NCI-H774 (cell line): ENCODE measurements at places on chromosomes 11 and 22.

- no peak for DNase-seq
These were observed 935 bp upstream of the RTN4RL2 start for GRCh38 chr11:57459164-57460021.

GRCh38 chr22:47787501-47788227 lies 1025.2 kb downstream of the TBC1D22A start:
- no peak for DNase-seq

DNA sequence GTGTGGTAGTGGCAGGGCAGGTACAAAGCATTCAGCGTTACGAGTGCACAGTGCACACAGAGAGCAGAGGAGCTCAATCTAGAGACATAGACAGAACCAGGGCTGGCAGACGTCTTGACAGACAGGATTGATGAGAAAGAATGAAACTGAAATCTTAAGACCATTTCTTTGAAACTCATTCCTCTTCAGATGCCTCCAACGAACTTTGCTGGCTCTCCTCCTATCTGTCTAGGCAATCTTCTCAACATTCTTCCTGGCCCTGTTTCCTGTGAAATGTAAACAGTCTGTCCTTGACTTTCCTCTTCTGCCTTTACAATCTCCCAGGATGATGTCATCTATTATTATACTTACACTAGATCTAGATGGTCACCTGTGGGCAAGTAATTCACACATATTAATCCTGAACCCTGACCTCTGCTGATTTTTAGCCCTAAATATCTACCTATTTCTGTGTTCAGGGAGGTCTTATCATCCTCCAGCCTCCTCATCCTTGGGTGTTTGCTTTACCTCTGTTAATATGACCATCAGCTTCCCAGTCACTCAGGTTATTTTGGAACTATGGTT lies 119.5 kb downstream of the ENTHD1 start:
- DNase-seq, result no peak

DNA sequence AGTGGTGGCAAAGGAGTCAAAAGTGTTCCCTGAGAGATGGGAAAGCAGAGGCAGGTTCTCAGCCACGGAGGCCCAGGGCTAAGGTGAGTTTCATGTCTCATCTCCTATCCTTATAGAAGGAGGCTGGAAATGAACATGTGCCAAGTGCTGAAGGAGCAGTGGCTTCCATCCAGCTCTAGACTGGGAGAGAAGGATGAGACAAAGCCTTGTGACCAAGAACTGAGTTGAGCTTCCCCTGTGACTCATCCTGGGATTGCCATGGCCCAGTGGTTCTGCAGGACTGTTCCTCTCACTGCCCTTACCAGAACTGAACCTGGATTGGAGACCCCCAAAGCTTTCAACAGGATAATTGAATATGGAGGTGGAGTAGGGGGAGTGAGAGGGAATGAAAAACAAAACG lies 16.7 kb upstream of the OR9Q1 start:
- no peak for DNase-seq

DNA sequence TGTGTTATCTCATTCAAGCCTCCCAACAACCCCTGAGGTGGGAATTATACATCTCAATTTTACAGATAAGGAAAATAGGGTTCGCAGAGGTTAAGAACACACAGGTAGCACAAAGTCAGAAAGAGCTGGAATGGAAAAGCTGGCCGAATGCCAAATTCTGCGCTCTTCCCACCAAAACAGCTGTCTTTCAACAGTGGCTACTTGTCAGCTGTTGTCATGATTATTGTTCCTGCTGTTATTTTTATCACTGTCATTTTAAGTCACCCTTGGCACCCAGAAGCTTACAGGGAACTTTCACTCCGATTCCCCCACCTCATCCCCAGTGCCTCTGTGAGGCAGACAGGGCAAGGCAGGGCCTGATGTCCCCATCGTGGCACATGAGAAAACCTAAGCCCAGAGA lies 74.5 kb upstream of the CSNK2A3 start:
- DNase-seq, result no peak

DNA sequence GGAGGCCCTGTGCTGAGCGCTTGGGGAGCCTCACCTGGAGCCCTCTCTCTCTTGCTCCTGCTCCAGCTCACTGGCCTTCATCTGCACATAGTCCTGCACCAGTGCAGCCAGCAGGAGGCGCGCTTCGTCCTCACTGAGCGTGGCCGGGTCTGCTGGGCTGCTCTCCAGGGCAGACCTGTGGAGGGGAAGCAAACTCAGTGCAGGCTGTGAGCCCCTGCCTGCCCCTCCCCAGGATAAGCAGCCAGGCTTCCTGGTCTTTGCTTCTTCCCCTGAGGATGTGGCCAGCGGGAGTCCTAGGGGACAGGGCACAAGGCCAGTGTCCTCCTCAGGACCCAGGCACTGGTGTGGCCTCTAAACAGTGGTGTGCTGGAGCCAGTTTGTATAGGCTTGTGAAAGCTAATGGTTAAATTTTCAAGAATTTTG lies 2.2 kb downstream of the CALCA start:
- DNase-seq, result peak; percentile 39

DNA sequence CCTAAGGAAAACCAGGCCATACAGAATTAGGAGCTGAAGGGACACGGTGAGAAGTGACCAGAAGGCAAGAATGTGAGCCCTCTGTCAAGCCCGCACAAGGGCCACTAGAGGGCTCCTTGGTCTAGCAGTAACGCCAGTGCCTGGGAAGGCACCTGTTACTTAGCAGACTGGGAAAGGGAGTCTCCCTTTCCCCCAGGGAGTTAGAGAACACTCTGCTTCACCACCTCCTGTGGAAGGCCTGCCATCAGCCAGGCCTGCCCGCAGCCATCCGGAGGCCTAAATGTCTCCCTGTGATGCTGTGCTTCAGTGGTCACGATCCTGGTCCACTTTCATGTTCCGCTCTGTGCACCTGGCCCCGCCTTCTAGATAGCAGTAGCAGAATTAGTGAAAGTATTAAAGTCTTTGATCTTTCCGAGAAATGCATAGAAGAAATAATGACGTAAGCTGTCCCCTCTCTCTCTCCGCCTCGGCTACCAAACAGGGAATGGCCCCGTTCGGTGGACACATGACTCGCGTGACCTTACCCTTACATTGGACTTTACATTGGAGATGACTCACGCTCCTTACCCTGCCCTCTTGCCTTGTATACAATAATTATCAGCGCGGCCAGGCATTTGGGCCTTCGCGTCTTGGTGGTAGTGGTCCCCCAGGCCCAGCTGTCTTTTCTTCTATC lies 10.7 kb upstream of the GSTP1 start:
- peak; percentile 17 for DNase-seq

- DNase-seq, result no peak
These were observed 81.6 kb downstream of the MYEOV start for GRCh38 chr11:69375316-69376154.
